NK-92 treated with Interleukin-12 subunit alpha and Interleukin-12 subunit beta, amount 100 ng/mL, for 24 hours (cell line): ENCODE measurements at places on chromosomes 2 and 18.

DNA sequence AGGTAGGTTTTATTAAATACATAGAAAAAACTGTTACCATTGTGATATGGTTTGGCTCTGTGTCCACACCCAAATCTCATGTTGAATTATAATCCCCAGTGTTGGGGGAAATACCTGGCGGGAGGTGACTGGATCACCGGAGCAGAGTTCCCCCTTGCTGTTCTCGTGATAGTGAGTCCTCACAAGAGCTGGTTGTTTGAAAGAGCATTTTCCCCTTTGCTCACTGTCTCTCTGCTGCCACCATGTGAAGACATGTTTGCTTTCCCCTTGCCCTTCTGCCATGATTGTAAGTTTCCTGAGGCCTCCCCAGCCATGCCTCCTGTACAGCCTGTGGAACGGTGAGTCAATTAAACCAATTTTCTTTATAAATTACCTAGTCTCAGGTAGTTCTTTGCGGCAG is 352.7 kb upstream of the SLC39A10 start:
- no peak for DNase-seq

GRCh38 chr2:44713170-44713569 is 228.3 kb upstream of the SIX3 start:
- no peak for DNase-seq

DNA sequence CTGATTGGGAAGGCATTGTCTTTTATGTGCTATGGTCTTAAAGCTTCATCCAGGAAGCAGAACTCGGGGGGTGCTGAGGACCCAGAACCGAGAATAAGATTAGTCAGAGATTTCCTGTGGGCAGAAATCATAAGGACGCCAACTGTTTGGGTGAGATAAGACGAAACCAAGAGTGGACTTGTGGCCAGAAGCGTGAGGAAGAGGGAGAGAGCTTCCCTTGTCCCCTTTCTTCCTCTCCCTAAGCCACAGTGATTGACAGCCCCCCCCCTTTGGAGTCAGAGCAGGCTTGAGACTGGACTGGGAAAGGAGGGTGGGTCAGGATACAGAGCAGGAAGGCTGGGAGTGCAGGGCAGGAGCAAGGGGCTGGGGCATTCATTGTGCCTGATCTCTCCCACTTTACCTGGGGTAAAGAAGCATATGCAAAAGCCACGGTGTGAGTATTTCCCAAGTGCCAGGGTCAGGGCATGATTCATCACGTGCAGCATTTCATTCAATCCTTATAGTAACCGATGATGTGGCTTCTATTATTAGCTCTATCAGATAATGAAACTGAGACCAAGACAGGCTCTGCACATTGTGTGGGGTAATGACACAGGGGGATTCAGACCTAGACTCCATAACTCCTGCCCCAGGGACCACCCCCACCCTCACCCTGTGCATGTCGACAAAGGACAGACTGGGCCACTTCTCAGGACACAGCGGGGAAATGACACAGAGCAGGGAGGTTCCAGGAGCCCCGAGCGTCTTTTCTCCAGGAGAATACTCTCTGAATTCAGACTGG is 3.0 kb upstream of the IL1RN start:
- DNase-seq: no peak

DNA sequence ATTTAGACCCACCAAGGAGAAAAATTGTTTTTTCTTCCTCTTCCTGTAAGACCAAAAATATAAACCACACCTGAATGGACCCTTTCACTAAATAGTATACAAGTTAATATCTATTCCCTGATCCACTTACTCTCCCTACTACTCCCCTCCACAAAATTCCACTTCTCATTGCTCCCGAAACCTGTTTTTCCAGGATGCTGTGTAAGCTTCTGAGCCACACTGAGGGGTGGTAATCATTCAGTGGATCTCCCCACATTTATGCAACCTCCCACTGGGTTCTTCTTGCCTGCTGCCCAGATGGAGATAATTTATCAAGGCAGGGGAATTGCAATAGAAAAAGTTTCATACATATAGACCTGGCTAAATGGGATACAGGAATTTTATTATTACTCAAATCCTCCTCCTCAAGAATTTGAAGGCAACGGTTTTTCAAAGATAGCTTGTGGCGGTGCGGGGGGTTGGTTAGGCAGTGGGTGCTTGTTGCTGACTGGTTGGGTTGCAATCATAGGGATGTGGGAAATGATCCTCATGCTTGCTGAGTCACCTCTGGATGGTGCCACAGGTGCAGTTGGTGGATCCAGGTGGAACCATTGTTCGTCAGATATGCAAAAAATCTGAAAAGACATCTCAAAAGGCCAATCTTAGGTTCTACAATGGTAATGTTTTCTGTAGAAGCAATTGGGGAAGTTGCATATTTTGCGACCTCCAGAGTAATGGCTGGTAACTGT is 970.3 kb downstream of the CNTNAP5 start:
- no peak for DNase-seq

DNA sequence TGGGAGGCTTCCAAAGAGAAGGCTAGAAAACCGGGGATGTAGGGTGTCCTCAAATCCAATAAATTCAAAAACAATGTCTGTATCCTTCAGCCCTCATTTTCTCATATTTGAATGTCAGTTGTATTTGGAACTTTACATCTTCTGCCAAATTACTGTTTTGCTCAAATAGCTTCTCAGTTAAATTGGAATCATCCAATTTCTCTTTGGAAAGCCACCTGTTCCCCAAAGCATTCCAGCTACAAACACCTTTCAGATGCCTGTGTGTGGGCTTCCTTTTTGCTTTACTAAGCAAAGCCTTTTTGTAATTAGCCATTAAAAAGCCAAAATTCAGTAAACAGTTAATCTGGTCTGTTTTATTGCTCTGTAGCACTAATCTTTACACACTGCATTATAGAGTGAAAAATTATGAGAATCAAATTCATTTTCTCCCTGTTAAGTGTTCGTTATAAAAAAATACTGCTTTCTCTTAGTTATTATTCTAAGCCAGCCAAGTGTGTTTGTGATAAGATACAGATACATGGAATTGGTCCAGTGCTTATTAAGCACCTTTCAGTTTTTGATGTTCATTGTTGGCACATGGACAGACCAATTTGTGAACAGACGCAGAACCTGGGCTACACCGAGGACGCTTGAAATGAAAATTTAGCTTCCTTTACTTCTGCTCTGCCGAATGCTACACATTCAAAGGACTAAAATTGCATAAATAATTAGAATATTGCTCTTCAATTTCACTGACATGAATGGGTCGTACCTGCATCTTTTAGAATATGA is 151.6 kb downstream of the RTN4 start:
- DNase-seq: no peak

GRCh38 chr2:23850564-23851256 is 76.2 kb downstream of the ATAD2B start:
- DNase-seq: no peak

- DNase-seq: no peak
These were observed 21.7 kb downstream of the MIB1 start for GRCh38 chr18:21762181-21762772.

GRCh38 chr2:19357402-19358241 is 801 bp downstream of the OSR1 start:
- no peak for DNase-seq

DNA sequence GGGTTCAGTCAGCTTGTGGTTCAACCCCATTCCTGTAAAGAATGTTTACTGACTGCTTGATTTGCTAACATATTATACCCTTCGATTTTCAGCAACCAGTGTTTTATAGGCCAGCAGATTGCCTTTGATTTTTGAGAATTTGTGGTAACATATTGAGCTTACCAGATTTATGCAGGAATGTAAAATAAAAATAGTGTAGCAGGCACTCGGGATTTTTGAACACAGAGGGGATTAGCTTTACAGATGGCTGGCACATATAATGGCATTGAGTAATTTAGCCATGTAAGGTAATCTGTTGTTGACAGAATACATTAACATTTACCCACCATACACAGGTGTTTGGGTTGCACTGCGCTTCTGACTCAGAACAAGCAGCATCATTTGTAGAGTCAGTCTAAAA is 354.0 kb downstream of the LRRTM1 start:
- no peak for DNase-seq
